ENCODE measurements at places on chromosomes 11 and 22. TPM values are rescaled to one million over a fixed set of nuclear protein-coding genes. Genes with fewer than 3 reads are reported as not detected.

GRCh38 chr22:36808721-36809344, 8.0 kb downstream of the PVALB start:
- DNase-seq, result no peak

DNA sequence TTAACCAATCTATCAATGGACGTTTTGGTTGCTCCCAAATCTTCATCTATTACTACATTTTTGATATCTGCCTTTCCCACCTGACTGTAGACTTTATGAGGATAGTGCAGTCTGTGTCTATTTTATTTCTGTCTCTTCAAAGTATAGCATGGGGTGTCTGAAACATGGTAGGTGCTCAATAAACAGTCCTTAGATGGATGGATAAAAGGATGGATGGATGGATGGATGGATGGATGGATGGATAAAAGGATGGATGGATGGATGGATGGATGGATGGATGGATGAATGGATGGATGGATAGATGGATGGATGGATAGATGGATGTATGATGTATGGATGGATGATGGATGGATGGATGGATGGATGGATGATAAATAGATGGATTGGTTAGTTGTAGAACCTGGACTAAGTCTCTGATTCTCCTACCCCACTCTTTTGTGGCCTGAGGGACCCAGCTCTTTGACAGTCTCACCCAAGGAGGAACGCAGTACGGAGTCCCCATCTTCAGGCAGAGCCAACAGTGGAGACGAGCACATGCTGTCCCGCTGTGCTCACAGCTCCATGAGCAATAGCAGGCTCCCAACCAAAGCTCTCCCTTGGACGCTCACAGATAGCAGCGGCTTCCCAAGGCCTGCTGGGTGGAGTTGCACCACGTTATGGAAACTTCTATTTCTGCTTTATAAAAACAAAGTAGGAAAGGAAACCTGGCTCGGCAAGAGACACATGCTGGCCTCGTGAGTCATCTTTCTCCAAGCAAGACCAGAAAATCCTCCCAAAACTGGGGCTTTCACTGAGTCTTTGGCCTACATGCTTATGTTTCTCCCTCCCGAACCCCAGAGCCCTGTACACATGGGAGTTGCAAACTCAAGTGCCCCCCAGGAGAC, 448.0 kb downstream of the MIAT start:
- no peak for DNase-seq

DNA sequence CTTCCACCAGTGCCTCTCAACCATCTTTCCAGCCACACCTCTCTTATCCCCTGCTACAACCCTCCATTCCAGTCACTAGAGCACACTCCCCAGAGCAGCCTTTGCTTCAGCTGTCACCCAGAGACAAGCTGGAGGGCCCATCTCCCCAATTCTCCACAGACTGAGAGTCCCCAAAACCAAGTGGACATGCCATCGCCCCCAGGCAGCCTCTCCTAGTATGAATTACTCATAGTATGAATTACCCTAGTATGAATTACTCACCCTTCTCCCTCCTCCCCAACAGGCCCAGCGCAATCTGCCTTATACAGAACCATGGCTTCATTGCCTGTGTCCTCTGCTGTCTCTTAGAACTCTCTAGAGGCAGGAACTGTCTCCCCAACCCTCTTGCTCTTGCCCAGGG, 24.8 kb downstream of the MYH9 start:
- no peak for DNase-seq

DNA sequence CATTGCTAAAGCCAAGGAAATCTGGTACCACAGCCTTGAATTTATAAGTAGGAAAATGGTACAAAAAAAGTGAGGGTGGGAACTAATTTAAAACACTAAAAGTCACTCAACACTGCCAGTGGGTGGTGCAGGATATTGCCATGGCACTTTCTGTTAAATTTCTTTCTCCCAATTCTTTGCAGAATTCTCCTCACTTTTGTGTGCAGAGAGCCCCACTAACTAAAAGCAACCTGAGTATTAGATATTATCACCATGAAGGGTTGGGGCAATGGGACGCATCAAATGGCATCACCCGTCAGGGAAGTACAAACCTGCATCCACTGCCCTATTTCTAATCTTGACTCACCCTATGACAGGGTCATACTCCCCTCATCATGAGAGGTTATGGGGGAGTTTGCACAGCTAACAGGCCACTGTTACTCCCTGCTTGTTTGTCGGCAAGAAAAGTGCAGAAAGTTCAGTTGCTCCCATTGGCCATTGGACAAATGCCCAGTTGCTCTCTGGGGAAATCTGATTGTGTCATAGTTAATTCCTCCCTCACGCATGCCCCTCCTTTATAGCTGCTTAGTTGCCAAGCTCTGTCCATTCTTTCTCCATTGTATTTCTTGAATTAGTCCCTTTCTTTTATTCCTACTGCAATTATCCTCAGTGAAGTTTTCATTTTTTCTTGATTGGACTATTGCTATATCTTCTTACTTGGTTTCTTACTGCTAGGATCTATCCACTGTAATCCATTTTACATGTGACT, 93.8 kb upstream of the BLID start:
- DNase-seq, result peak; percentile 44

DNA sequence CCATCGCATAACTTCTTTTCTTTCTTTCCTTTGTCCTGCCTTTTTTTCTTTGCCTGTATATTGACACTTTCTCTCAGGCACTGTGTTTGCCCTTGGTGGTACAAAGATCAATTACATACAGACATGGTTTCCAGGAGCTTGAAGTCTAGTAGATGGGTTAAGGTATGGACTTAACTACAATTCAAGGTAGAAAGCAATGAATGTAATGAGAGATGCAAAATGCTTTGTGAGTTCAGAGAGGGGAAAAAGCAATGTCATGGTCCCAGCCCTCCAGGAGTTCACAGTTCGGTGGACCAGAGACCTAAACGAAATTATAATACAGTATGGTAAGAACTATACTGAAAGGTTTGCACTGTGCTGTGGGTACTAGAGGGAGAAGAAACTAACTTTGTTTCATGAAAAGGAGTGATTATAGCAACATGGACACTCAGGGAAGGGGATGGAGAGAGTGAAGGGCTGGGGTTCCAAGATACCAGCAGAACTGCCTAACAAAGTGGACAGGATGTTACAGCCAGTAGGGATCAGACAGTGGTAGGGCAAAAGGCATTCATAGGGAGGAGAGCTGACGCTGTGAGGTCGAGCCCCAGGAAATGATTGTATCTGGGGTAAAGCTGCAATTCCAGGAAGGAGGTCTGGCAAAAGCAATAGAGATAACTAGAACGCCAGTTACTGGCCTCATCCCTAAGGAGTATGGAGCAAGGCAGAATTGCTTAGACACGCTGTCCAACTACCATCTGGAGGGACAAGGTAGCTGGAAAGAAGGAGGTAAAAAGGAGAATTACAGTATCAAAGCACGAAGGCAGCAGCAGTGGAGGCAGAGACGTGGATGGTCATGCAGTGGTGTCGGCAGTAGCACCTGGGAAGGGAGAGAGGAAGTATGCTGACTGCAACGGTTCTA, 158.3 kb upstream of the MTMR2 start:
- no peak for DNase-seq

GRCh38 chr11:111585371-111585770, 16.9 kb upstream of the SIK2 start:
- DNase-seq, result no peak

DNA sequence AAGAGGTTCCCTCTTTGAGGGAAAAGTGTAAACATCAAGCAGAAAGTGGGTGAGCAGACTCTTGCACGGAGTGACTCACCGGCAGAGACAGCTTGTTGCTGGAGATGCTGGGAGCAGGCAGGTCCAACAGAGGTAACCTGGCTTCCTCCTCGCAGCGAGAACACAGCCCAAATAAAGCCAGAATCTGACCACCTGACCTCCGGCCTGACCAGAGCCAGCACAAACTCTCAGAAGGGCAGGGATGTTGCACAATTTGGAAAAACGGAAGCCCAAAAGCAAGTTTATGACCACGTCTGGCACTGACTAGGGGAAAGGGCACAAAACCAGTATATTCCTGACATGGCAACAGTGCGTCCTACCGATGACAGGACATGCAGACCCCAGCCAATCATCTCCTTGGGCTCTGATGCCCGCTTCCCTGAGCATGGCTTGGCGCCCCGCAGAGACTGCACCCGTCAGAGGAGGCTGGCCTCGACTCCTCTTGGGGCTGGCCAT, 5.4 kb downstream of the SMCO4 start:
- no peak for DNase-seq

DNA sequence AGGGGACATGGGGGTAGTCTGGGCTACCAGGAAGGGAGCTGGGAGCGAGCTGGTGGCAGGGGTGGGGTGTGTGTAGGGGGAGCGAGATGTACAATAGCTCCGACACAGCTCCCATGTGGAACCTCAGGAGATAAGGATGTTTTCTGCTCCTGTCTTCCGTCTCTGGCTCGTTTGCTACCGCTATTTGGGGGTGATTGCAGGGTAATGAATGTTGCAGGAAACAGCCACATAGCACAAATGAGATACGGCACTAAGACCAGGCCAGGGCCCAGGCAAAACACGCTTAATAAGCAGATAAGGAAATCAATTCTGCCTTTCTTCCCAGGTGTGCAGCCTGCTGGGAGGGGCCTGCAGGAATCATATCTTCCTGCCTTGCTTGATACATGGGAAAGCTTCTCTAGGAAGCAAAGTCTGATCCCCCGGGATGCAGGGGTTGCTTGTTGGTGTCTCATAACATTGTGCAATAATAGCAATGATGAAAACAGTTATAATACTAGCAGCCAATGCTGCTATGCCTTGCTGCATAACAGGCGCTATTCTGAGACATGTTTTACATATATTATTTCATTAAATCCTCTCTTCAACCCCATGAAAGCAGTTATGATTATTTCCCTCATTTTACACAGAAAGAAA, 158.7 kb downstream of the ST3GAL4 start:
- DNase-seq, result no peak

GRCh38 chr11:126214441-126214840, 2.9 kb downstream of the FAM118B start:
- no peak for DNase-seq

DNA sequence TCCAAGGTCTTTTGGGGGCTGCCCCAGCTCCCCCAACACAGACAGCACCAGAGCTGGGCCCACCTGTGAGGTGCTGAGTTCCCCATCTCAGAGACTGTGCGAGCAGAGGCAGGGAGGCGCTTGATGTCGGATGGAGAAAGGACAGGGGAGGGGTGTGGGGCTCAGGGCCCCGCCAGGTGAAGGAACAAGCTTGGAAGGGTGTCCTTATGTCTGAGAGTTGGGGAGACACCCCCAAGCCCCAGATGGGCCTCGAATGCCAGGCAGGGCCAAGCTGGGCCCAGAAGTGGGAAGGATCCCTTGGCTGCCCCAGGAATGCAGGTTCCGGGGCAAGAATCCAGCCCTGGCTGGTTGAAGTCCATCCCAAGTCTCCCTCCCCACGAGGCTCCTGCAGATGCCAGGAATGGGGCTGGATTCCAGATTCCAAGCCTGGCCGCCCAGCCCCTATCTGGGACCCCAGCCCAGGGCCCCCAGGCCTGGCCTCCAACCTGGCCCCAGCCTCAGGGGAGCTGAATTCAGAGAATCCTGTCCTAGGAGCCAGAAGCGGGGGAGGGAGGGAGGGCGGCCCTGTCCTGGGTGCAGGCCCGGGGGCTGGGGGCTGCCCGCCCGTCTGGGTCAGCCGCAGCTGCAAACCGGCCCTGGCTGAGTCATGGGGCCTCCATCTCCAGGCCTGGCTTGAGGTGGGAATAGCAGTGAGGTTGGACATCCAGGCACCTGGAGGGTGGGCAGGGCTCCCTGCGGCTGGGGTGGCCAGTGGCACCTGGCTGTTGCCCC, 50.9 kb downstream of the CDKN1C start:
- DNase-seq, result no peak

DNA sequence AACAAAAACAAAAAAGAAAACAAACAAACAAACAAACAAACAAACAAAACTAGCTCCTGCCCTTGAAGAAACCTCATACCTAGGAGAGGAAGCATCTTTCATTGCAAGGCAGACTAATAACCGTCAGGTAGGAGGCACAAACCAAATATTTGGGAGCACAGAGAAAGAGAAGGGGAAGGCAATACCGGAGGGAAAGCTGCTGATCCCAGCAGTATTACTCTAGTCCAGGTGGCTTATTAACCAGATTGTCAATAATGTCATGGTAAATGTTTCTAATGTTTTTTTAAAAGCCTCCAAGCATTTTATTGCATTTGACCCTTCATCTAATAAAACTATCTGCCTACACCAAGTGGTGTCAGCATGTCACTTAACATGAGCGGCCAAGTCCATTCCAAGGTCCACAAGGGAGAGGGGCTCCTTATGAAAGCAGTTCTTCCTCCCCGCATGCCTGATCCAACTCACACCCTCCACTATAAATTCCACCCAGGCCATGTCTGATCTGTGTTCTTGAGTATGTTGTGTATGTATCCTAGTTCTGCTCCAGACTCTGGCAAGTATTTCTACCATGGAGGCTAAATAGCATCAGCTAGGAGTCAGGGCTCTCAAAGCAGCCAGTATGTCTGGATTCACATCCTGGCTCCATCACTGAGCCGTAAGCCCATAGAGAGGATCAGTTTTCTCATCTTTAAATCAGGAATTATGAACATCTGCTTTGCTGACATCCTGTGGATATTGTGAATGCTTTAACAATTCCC, 208.1 kb upstream of the TENM4 start:
- DNase-seq, result no peak

- no peak for DNase-seq
Measured at GRCh38 chr11:58067685-58068084, 36.9 kb downstream of the OR6Q1 start.

DNA sequence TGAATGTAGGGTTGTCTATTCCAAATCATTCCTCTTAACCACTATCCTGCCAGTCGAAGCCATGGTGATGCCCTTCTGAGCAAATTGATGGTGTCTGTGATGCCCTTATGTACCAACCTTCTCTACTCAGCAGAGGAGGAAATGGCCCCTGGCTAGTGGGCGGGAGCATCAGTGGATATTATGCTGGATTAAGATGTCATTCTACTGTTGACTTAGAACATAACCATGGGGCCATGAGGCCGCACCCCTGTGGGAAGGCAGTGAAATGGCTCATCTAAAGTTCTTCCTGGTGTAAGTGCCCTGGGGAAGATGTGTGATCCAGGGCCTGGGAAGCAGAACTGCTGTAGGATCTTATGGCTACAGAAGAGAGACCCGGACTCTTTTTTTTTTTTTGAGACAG, 20.7 kb upstream of the P2RY2 start:
- no peak for DNase-seq

- no peak for DNase-seq
Measured at GRCh38 chr11:26285608-26286007, 46.3 kb upstream of the ANO3 start.

GRCh38 chr22:36336246-36337182, 51.3 kb downstream of the MYH9 start:
- DNase-seq, result no peak

DNA sequence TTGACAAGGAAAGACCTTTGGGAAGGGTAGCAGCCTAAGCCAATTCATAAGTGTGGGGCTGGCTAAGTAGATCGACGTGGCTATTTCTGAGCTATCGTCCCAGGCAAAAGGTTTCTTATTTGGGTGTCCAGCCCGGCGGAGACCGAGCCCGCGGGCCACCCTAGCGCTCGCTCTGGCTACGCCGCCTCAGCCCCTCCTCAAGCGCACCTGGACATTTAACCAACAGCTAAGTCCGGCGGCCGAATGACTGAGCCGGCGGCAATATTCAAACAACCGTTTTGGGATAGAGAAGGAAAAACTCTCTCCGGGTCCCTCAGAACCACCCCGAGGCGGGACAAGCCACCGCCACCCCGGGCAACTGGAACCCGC, 457 bp downstream of the RNF141 start:
- no peak for DNase-seq

The MGAT3 gene
- 27.4 TPM for polyA plus RNA-seq

The MEN1 gene
- 43.1 TPM for polyA plus RNA-seq

The BTBD18 gene
- 0.22 TPM for polyA plus RNA-seq

The TRPM5 gene
- polyA plus RNA-seq, result 3.1 TPM

The ZNF215 gene
- polyA plus RNA-seq, result 3.5 TPM

The SLC25A18 gene
- polyA plus RNA-seq, result 1.9 TPM

The ROM1 gene
- 3.5 TPM for polyA plus RNA-seq

The SLC17A6 gene
- not detected for polyA plus RNA-seq

The OR5B21 gene
- not detected for polyA plus RNA-seq

The KRTAP5-9 gene
- 0.46 TPM for polyA plus RNA-seq

The UPK2 gene
- 8.7 TPM for polyA plus RNA-seq

Measured in right renal pelvis (tissue), 4 donors.